ENCODE measurements at places on chromosomes 7 and 10. TPM values are rescaled to one million over a fixed set of nuclear protein-coding genes. Genes with fewer than 3 reads are reported as not detected.

GRID1 gene
- total RNA-seq: 0.85 TPM

YWHAG gene
- total RNA-seq: 129 TPM

TAS2R40 gene
- not detected for total RNA-seq

ACADSB gene
- total RNA-seq: 11.8 TPM

GDF2 gene
- not detected for total RNA-seq

LIPN gene
- total RNA-seq: not detected

ANXA8L1 gene
- total RNA-seq: not detected

PTN gene
- total RNA-seq: 4.7 TPM

HSPA12A gene
- 13.6 TPM for total RNA-seq

KLHDC10 gene
- total RNA-seq: 26.7 TPM

NODAL gene
- 0.27 TPM for total RNA-seq

ASZ1 gene
- total RNA-seq: not detected

CAV1 gene
- total RNA-seq: 194 TPM

TAS2R5 gene
- 2.2 TPM for total RNA-seq

ANKRD7 gene
- not detected for total RNA-seq

GLI3 gene
- total RNA-seq: 6.6 TPM

CEP55 gene
- not detected for total RNA-seq

HOXA7 gene
- 0.28 TPM for total RNA-seq

GRCh38 chr10:74177140-74177677 lies 26.2 kb downstream of the ADK start:
- no peak for DNase-seq

GRCh38 chr7:8386926-8387550 lies 46.4 kb upstream of the NXPH1 start:
- DNase-seq: no peak

- no peak for DNase-seq
Observed at GRCh38 chr7:151204383-151205032, 5.8 kb downstream of the H2BK1 start.

DNA sequence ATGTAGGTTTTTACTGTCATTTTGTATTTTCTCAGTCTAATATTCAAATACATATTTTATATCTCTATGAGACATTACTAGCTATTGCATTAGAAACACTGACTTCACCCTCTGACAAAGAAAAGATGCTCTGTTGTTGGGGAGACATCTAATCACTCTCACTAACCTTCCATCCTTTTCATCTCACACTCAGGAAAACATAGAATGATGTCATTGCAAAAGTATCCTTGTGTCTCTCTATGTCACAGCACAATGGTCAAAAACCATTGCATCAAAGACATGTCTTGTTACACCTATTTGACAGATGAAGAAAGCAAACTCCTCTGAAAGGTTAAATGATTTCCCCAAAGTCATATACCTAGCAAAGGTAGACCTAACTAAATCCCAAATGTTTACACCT lies 231.3 kb upstream of the PTN start:
- DNase-seq: no peak

DNA sequence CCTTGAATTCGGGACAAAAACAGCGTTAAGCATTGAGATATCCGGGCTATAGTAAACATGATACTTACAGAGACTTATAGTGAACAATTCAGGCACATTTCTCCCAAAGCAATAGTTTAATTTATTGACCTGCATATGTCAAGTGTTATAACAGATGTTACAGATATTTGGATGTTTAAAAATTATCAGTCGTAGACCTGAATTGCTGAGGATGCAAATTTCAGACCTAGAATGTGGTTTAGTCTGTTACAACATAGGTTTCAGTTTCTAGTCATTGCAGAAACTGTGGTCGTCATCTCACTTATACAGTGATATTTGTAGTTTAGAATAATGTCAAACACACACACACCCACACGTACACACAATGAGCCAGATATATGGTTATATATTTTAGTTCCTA lies 85.2 kb downstream of the VTI1A start:
- no peak for DNase-seq

- no peak for DNase-seq
Observed at GRCh38 chr7:2522780-2523433, 3.3 kb downstream of the LFNG start.

GRCh38 chr10:13784067-13784466 lies 197.3 kb downstream of the PRPF18 start:
- no peak for DNase-seq

DNA sequence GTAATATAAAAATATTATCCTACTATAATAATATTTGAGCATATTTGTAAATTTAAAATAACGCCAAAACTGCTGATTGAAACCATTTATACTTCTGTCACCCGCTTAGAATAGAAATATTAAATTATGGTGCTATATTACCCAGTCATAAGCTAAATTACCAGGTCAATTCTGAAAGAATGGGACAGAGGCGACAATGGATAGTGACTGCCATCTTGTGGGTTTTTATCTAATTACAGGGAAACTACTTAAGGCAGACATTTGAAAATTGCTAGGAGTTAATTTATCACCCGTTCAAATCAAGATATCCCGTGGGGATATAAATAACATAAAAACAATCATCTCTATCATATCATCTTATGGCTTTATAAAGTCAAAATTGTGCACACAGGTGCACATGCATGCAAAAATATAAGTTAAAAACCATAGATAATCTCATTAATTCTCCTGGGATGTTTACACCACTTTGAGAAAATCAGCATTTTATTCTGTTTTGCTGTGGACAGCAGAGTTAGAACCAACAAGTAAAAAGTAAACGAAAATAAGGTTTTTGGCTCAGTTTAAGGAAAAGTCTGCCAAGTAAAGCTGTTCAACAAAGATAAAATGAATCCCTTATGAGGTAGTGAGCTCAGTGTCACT lies 41.3 kb upstream of the HPSE2 start:
- no peak for DNase-seq

- no peak for DNase-seq
Observed at GRCh38 chr10:86048973-86049372, 317.6 kb downstream of the GRID1 start.

DNA sequence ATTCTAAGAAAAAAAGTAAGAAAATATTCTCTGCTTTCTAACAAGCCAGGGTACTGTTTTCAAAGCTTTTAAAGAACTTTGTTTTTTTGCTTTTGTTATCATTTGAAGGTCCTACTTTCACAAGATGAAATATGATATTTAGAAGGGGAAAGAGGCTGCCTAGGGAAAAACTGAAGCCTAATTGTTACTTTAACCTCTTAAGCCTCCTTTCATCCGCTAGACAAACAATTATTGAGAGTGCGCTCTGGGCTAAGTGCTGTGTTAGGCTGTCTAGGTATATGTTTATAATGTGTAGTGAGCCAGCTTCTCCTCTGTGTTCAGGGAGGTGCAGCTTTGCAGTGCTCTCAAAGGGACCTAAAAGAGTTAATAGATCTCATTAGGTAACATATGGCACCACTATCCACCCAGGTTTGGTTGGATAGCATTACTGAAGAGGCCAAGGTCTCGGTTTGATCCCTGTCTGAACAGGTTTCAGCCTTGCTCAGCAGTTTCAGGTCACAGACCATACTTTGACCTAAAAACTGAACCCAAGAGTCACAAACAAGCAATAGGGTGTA lies 17.9 kb downstream of the PDK4 start:
- DNase-seq: no peak

GRCh38 chr7:152675759-152676636 lies at the start of gene XRCC2:
XRCC2 (minus strand) TSS chr7:152676141; CDS start chr7:152676079, 62 bp downstream.
- DNase-seq: peak; percentile 60

GRCh38 chr7:74579800-74580685 lies 77.5 kb upstream of the GTF2I start:
- DNase-seq: no peak

- no peak for DNase-seq
Observed at GRCh38 chr7:42222125-42222524, 14.9 kb downstream of the GLI3 start.

GRCh38 chr7:76294344-76295024 lies 8.0 kb upstream of the HSPB1 start:
- peak; percentile 95 for DNase-seq

DNA sequence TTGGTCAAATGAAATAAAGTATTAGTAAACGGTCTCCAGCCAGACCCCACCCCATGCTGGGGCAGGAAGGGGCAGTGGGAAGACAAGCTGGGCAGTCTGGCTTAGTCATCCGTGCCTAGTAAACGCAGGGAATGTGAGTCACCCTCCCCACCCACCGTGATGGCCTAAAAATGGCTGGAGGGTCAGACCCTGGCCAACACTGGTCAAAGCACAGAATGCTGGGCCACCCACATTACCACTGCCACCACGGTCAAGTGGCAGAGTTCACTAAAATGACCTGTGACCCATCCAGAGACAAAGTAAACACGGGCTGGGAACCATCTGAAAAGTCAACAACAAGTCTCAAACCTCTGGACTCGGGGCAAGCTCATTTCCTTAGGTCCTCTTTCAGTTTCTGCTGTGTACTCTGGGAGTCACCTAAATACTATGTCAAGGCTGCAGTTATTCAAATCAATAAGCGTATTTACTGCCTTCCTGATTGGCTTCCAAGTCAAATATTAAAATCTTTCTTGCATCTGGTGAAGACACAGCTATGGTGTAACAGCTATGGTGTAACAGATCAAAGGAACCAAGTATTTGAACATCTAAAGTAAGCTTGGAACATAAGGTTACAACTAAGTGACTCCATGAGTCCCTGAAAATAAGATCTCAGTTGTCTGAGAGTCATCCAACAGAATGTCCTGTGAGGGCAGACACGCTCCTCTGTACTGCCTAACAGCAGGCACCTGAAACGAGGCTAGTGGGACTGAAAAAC lies 3.0 kb downstream of the ZFAND2A start:
- no peak for DNase-seq

- DNase-seq: no peak
Observed at GRCh38 chr10:100065084-100065660, 16.5 kb downstream of the CPN1 start.

DNA sequence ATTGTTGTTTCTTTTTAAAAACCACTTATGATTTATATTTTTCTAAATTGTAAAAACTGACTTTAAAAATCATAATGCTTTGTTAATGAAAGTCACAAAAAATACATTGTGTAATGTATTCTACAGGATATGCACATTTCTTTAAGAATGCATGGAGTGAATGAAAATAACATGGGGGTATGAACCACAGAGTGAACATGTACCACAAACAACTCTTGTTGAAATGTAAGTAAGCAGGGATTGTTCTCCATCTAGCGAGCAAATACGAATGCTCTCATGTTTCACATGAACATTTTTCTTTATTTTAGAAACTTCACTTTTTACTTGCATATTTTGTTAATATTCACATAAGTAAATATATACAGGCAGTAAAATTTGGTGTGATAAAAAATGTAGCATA lies 35.6 kb upstream of the LAMB4 start:
- DNase-seq: no peak

DNA sequence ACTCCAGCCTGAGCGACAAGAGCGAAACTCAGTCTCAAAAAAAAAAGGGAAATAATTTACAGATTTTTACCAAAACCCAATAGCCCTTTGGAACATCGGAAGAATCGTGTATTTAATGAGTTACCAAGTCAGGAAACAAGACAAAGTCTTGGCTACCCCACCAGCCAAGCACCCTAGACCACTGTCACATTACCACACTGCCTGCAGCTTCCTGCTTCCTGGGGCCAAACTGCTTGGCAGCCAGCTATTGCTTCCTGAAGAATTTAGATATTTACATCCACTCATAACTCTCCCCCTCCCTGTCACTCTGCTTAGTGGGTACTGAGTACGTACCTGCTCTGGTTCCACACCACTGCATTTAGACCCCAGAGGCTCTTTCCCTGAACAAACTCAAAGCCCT lies 14.1 kb upstream of the TNPO3 start:
- DNase-seq: no peak

- DNase-seq: no peak
Observed at GRCh38 chr10:98463016-98463415, 16.3 kb upstream of the HPS1 start.

GRCh38 chr10:131902691-131903090 lies 1.9 kb downstream of the PPP2R2D start:
- DNase-seq: no peak

DNA sequence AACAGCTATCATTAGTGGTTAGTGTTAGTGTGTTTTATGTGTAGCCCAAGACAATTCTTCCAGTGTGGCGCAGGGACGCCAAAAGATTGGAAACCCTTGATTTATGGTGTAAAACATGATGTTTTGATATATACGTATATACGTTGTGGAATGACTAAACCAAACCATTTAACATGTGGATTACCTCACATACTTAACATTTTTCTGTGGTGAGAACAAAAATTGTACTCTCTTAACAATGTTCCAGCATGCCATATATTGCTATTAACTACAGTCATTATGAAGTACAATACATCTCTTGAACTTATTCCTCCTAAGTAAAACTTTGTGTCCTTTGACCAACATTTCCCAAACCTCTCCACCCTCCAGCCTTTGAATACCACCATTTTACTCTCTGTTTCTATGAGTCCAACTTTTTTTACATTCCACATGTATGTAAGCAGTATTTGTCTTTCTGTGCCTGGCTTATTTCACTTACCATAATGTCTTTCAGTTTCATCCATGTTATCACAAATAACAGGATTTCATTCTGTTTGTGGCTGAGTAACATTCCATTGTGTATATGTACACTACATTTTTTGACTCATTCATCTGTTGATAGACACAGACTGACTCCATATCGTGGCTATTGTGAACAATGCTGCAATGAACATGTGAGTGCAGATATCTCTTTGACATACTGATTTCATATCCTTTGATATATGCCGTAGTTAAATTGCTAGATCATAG lies 42.2 kb upstream of the MAGI2 start:
- DNase-seq: no peak

DNA sequence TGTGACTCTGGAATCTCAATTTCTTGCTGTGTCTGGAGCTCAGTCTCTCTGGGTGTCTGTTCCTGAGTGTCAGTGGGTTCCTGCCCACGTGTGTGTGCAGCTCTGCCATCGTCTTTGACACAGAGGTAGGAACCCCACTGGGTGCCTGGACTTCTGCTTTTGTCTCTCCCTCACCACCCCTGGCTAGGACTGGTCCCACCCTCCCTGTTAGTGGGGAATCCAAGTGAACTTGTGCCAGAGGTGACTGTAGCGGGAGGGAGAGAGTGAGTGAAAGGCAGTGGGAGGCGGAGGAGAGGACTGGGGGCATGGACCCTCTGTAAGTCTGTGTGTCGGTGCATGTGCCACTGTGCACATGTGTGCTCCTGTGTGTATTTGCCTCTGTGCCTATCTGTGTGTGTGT lies 299.9 kb upstream of the ZMIZ1 start:
- no peak for DNase-seq

- no peak for DNase-seq
Observed at GRCh38 chr7:141820067-141820466, 21.2 kb downstream of the PRSS37 start.

GRCh38 chr7:73454424-73454823 lies 20.8 kb downstream of the FZD9 start:
- DNase-seq: no peak
